NCI-H748 treated with DMSO at 0.1 percent for 48 hours (cell line): ENCODE measurements at places on chromosomes 4 and X.

GRCh38 chr4:20195071-20195885 lies 56.4 kb upstream of the SLIT2 start:
- DNase-seq = no peak

DNA sequence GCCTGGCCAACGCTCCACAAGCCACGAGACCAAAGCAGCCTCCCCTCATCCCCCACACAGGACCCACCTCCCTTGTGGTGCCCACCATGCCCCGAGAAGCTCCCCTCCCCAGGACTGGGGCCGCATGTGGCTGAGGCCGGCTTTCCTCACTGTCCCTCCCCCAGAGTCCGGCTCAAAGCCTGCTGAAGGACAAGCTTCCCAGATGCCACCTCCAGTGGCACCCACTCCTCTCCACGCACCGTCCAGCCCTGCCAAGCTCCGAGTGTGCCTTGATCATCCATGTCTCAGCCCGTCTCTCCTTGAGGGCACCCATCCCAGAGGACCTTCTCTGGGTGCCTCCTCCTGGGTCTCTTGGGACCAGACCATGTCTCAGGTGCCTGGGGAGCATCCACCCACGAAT lies 58.8 kb upstream of the MXD4 start:
- DNase-seq = no peak

DNA sequence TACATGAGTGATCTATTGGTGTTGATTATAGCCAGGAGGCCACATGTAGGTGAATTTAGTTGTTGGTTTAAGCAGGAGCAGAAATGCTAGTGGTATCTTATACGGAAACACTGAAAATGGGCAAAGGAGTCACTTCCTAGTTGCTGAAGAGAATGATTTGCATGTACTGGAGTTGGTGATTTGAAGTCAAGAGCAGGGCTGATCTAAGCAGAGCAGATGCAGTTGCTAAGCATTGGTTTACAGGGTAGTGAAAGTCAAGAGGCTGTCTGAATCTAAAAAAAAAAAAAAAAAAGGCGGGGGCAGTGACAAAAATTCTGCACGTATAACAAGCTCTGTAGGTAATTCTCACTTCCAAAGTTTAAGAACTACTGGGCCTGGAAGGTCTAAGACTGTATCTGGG lies 90.4 kb upstream of the HPRT1 start:
- no peak for DNase-seq

DNA sequence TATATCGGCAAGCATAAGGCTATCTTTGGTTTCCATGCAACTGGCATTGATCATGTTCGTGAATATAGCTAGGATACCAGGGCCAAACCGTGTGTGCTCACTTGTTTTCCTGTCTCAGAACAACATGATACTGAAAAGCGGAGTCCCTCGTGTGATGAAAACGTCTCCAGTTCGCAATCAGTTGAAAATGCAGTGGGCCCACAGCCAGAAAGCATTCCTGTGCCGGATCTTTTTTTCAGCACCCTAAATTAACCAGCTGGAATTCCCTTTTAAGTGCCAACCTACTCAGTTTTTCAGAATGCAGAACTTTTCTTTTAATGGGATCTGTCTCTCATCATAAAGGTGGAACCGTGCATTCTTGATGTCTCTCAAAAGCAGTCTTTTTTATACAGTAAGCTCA lies 130.8 kb upstream of the FRG1 start:
- DNase-seq = no peak

GRCh38 chr4:1204286-1204827 lies 32.0 kb upstream of the SPON2 start:
- DNase-seq = no peak

DNA sequence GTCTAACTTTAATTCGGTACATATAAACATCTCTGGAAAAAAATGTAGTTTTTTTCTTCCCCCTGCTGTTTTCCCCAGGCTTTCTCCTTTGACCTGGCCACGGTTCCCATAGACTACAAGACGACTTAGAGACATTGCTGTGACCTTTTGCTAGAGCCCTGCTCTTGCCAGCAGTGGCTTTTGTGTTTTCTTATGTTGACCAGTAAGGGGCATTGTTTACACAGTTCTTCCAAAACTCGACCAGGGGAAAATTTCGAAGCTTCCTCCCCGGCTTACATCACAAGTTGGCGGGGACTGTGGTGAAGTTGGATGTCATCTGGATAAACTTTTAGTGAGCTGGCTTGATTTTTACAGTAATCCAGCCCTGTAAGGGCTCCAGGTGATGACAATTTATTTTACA lies 9.3 kb downstream of the CCDC160 start:
- DNase-seq = no peak

GRCh38 chrX:12997906-12998687 lies 23.2 kb downstream of the TMSB4X start:
- no peak for DNase-seq

DNA sequence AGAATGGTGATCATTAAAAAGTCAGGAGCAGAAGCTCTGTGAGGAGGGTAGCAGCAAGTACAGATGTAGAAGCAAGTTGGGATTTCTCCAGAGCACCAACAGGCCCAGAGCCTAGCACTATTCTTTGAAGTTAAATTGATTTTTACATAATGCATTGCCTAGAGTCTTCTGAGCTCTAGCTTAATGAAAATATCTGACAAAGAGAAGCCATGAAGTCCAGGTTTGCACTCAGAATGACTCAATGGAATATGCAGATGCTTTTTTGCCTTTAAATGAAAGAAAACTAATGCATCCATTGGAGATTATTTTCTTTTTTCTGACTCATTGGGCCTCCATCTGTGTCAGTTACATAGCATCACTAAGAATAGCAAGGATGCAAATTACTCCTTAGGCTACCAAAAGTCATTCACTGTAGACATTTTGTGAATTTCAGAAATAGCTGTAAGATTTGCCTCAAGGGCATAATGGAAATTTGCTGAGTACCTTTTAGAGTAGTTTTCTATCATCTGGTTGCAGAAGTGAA lies 91.0 kb downstream of the EDA2R start:
- DNase-seq = no peak

DNA sequence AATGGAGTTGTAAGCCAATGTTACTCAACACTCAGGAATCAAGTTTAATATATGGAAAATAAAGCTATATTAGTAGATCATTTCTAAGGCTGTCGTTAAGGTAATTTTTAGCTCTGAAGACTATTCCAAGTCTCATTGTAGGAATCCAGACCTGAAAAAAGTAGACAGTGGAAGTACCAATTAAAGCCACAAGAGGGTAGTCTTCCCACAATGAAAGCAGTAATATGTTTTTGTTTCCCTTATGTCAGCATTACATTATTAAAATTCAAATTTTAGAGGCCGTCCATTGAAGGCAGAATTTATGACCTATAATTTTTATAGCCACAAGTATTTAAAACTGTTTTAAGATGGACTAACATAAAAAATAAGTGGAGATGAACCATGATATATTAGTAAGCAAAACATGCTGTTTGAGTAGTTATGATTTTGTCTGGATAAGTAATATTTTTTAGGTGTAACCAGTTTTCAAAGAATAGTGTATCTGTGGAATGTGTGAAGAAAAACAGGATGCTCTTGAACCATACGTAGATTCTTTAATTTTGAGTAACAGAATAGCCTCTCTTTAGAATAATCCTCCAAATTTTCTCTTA lies 372.6 kb upstream of the TECRL start:
- no peak for DNase-seq

DNA sequence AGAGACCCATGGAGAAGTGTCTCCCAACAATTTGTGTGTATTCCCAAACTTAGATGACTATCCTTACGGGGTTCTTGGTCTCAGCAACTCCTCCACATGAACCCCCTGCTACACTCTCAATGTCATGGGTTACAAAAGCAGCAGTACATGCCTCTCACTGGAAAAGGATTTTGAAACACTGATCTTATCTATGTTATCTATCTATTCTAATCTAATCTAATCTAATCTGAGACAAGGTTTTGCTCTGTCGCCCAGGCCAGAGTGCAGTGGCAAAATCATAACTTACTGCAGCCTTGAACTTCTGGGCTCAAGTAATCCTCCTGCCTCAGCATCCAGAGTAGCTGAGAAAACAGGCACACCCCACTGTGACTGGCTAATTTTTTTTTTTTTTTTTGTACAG lies 19.3 kb downstream of the TSPAN5 start:
- DNase-seq = no peak

- DNase-seq = no peak
Measured at GRCh38 chrX:103586314-103586646, 965 bp downstream of the TCEAL4 start.

- DNase-seq = no peak
Measured at GRCh38 chr4:7347981-7348380, 86.7 kb downstream of the PSAPL1 start.
